NCI-H446 (cell line): ENCODE measurements at places on chromosomes 7 and 10.

DNA sequence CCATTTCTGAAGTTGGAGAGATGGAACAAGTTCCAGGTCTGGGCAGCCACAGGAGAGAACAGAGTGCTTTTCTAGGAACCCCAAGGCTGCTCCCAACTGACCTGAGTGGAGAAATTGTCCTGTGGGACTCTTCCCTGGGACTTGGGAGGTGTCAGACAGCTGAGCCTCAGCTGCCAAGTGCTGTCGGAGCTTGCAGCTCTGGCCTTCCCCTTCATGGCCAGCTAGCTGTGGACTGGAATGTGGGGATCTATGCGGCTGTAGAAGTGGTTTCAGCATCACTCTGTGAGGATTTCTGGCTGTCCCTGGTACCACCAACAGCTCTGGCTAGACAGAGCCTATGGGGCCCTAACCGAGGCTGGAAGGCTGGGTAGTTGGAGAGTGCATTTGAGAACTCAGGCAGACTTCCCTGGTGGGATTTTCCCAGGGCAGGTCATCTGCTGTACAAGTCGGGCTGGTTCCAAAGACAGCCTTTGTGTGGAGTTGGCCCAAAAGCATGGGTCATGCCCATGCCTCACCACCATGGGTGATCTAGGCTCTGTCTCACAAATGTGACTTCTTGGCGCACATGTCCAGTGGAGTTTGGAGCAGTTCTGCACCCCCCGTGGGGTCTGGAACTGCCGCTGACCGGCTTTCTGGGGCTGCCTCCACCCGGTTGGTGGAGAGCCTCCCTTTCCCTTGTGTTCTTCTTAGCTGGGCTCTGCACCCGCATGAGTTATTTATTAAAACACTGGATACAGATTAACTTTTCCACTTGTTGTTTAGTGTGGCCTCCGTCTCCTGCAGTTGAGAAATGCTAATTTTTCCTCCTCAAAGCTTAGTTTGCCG lies 10.9 kb downstream of the SUFU start:
- no peak for DNase-seq

- DNase-seq = no peak
These were observed 103.9 kb downstream of the STRA8 start for GRCh38 chr7:135337506-135337905.

DNA sequence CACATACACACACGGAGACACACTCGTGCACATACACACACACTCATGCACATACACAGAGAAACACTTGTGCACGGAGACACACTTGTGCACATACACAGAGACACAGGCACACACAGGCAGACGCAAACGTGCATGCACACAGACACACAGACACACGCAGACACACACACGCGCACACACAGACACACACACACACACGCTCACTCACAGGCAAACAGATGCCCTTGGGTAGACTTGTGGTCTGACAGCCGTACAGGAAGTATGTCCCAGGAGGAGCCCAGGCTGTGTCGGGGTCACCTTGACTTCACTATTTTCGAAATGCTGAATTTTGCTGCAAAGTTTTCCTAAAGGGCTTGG lies 538.0 kb downstream of the DNAJB6 start:
- DNase-seq = no peak

GRCh38 chr7:158856883-158857668 lies 718 bp downstream of the DYNC2I1 start:
- no peak for DNase-seq

DNA sequence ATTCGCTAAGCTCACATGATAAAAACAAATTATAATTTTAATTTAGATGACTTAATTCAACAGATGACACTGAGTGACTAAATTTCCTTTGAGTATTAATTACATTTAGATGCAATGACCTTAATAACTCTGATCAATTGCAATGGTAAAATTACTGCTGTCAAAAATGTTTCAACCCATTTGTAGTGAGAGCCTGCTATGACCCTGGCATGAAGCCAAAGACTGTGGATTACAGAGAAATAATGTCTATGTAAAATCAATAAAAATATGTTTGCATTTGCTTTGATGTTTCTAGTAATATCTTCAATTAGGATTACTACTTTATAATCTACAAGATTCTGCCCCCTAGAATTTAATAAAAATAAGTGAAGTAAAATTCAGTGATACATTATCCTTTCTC lies 15.6 kb downstream of the MKX start:
- no peak for DNase-seq

GRCh38 chr10:24351961-24352360 lies 143.0 kb downstream of the KIAA1217 start:
- DNase-seq = no peak

- DNase-seq = no peak
These were observed 34.2 kb downstream of the IL2RA start for GRCh38 chr10:6027929-6028328.

DNA sequence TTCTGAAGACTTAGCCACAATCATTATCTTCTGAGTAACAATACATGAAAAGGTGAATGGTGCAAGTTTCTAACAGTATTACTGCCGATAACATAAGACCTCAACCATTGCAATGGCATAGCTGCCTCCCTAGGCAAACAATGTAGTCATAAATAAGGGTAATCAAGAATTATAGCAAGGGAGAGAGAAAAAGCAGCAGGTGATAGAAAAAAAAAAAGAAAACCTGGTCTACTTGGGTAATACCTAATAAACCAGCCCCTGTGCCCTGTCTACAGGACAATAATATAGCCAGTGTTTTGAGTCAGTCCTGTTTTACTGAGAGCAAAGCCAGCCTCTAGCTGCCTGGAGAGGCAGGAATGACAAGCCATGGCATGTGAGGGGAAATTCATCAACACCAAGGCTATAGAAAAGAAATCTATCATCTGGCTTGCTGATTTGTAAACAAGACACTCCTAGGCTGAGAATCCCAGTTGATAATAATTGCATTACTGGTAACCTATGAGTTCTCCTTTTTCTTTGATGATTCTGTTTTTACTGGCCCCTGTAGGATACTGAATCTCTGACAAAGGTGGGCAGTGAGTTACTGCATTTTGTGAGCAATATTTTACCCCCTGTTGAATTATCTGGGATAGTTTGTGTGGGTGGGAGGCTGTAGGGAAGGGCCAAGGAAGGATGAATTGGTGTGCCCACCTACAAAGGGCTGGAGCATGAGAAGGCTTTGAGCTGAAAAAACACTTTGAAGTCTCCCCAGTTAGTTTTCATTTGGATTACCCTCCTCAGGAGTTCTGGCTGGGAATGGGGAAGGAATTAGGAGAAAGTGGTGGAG lies 1.7 kb upstream of the WEE2 start:
- no peak for DNase-seq

DNA sequence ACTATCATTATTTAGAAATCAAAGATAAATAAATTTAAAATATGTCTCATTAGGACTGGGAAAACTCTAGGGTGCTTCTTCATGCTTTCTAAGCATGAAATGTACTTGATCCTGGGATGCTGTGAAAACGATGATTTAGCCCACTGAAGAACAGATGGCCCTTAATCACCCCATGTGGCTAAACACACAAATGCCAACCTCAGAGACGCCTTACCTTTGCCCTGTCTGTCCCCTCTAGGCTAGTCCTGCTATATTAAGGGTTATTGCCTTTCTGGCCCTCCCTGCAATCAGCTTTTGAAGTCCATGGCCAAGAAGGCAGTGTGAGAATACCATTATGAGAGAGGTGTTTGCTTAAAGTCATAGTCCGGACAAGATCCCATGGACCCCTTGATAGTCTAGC lies 217.2 kb downstream of the TWIST1 start:
- peak; percentile 25 for DNase-seq

- no peak for DNase-seq
These were observed 26.5 kb upstream of the PRKAG2 start for GRCh38 chr7:151903249-151904032.

- no peak for DNase-seq
These were observed 7.8 kb downstream of the WIPI2 start for GRCh38 chr7:5197811-5198210.

GRCh38 chr7:42453931-42454361 lies 216.9 kb upstream of the GLI3 start:
- no peak for DNase-seq

GRCh38 chr10:46516660-46517416 lies 39.6 kb downstream of the GPRIN2 start:
- DNase-seq = peak; percentile 46

DNA sequence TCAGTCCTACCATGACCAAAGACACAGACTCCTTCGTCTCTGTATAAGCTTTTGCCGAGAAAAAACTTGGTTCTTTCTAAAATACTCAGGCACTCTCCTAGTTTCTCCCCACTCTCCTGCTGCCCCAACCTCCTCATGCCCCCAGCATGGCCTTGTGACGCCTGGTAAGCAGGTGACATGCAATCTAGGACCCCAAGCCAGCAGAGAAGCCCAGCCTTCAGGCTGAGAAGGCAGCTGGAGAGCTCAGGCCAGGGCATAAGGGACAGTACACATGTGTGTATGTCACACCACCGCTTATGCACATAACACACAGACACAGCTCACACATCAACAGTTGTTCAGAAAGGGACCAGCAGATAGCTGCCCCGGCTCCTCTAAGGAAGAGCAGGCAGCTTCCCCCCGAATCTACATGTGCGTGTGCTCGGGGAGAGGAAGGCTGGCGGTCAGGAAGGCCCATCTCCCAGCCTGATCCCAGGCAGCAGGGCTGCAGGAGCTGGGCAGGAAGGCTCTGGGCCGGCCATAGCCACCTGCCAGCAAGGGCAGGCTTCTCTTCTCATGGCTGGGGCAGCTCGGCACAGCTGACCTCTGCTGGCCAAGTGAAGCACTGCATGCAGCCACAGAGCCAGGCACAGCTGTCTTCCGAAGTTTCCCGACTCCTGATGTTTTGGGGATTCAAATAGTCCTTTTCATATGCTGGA lies 8.5 kb downstream of the DDX56 start:
- no peak for DNase-seq

DNA sequence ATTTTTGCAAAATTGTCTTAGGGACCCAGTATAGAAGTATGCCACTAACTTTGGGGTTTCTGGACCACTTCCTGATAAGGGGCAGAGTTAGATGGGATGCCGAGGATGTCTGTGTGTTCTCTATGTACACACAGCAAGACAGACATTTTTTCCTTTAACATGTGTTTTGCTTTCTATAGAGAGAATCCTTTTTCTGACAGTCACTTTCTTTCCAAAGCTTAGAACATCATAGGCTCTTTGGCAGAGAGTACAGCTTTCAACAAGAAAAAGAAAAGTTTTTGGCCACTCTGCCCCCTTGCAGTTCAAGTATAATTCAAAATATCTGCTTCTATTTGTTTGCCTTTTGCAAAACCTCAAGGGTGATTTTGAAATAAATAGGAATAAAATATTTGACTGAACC lies 44.1 kb downstream of the PAPSS2 start:
- no peak for DNase-seq

DNA sequence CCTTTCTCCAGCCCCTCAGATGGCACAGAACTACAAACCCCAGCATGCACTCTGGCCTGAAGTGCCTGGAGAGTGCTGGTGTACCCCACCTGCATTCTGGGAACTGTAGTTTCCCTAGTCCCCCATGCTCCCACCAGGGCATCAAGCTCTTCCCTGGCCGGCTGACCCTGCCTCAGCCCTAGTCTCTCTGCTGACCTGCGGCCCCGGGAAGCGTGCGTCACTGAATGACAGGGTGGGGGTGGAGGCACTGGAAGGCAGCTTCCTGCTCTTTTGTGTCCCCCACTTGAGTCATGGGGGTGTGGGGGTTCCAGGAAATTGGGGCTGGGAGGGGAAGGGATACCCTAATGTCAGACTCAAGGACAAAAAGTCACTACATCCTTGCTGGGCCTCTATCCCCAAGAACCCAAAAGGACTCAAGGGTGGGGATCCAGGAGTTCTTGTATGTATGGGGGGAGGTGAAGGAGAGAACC lies 2.1 kb downstream of the NOS3 start:
- no peak for DNase-seq

DNA sequence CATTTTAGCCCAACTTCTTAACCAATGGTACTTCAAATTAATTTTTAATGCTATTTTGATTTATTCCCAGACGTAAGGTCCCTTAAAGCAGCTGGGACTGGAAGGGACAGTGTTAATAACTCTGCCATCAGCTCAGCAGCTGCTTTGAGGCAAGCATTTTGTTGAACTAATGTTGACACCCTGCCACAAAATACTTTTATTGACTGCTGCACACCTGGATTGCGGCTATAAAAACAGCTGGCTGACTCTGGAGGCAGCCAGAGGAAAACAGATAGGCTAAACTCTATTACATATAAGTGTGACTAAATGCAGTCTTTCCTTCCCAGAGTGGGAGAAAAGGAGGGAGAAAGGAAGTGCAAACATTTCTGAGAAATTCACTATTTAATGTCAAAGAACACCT lies 77.6 kb downstream of the ETV1 start:
- DNase-seq = no peak
